Activated CD4-positive, alpha-beta T cell treated with anti-CD3 and anti-CD28 coated beads for 36 hours (primary cell): ENCODE measurements at places on chromosomes 7 and 10.

DNA sequence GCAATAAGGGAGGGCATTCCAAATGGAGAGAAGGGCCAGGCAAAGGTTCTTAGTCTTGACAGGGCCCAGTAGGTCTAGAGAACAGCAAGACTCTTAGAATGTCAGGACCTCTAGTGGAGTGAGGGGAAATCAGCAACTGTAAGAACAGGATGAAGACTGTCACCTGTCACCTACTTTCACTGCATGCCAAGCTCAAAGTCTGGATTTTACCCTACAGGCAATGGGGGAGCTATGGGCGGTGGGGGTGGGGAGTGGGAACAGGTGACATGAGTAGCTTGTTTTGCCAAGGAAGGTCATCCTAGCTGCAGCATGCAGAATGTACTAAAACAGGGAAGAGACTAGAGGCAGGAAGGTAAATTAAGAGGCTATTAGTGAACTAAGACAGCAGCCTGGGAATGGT is 18.3 kb downstream of the GOT1 start:
- H3K36me3 ChIP-seq: peaks cover 31% of the 10 kb centered on the region
- DNase-seq: no peak
- no peak overlapping the region for H3K27ac ChIP-seq
- peaks cover 5% of the 10 kb centered on the region for H3K4me1 ChIP-seq
- H3K27me3 ChIP-seq: no peaks in the 10 kb centered on the region

- no peaks in the 10 kb centered on the region for H3K4me1 ChIP-seq
- H3K4me3 ChIP-seq: no peak overlapping the region
- no peak overlapping the region for H3K27ac ChIP-seq
- no peaks in the 10 kb centered on the region for H3K27me3 ChIP-seq
Observed at GRCh38 chr10:69480068-69480412, 28.8 kb downstream of the TSPAN15 start.

GRCh38 chr7:28955718-28956607 is 2.2 kb downstream of the TRIL start:
- H3K4me3 ChIP-seq: peak overlapping the region; percentile 24
- no peaks in the 10 kb centered on the region for H3K36me3 ChIP-seq
- no peak overlapping the region for H3K27ac ChIP-seq
- DNase-seq: peak; percentile 67
- H3K27me3 ChIP-seq: peaks cover 53% of the 10 kb centered on the region

- peaks cover 2% of the 10 kb centered on the region for H3K36me3 ChIP-seq
- no peak for DNase-seq
- H3K4me1 ChIP-seq: peaks cover 10% of the 10 kb centered on the region
Observed at GRCh38 chr10:70442332-70442988, 979 bp upstream of the NODAL start.

DNA sequence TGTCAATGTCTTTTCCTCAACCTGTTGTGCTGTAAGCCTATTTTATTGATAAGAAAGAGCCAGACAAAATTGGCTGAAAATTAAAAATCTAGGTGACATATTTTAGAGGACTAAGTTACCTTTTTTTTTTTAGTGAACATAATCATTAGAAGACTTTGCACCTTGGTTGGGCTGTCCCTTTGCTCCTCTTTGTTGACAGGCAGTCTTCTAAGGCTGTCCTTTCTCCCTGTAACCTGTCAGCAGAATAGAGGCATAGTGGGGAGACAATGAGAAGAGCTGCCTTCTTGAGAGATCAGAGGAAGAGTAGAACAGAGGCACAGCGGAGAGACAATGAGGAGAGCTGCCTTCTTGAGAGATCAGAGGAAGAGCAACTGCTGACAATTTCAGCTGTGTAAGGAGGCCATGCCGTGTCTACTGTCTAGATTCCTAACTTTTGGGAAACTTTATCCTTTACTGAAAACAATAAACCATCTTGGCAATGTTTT is 238.3 kb upstream of the FZD1 start:
- H3K4me3 ChIP-seq: no peak overlapping the region
- H3K4me1 ChIP-seq: no peaks in the 10 kb centered on the region
- H3K36me3 ChIP-seq: no peaks in the 10 kb centered on the region
- peaks cover under 1% of the 10 kb centered on the region for H3K27me3 ChIP-seq

- no peak overlapping the region for H3K4me3 ChIP-seq
- peaks cover 56% of the 10 kb centered on the region for H3K36me3 ChIP-seq
- no peak for DNase-seq
- H3K27me3 ChIP-seq: no peaks in the 10 kb centered on the region
- peak overlapping the region; percentile 39 for H3K27ac ChIP-seq
Observed at GRCh38 chr7:148746135-148746534, 47.4 kb downstream of the CUL1 start.

GRCh38 chr7:151435971-151436370 is 4.0 kb downstream of the CRYGN start:
- H3K4me3 ChIP-seq: no peak overlapping the region
- peaks cover 30% of the 10 kb centered on the region for H3K4me1 ChIP-seq
- DNase-seq: no peak
- H3K36me3 ChIP-seq: no peaks in the 10 kb centered on the region
- no peak overlapping the region for H3K27ac ChIP-seq
- no peaks in the 10 kb centered on the region for H3K27me3 ChIP-seq

DNA sequence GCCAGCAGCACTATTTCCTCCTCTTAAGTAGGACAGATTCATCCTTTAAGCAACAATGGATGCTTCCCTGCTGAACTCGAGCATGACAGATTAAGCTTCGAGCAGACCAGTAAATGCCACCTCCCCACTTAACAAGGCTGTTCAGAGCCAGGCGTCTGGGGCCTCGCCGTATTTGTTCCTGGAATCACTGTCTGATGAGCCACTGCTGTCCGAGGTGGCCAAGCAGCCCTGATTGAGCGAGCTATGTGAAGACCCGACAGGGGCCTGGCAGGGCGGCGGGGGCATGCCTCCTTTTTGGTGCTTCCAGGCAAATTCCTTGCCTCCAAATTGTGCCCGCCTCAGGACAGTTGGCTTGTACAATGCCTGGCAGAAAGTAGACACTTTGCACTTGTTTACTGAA is 862.6 kb downstream of the NRG3 start:
- no peak overlapping the region for H3K4me3 ChIP-seq
- H3K36me3 ChIP-seq: no peaks in the 10 kb centered on the region
- H3K27me3 ChIP-seq: no peaks in the 10 kb centered on the region
- H3K27ac ChIP-seq: no peak overlapping the region
- no peak for DNase-seq

DNA sequence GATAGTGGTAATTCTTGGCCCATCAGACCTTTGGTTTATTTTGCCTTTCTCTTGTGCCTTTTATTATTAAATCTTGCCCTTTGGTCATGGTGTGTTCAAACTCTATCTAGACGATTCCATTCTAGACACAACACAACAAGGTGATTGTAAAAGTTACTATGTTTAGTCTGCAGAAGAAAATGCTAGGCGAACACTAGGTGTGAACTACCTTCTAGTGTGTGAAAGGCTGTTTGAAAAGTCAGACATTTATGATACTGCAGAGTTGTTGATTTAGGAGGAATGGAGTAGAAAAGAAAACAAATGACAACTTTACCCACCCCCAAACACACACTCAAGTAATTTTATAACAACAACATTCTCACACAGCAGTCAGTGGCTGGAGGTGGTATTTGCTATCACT is 103.4 kb downstream of the PLXDC2 start:
- no peak overlapping the region for H3K4me3 ChIP-seq
- no peak for DNase-seq
- no peak overlapping the region for H3K27ac ChIP-seq
- H3K4me1 ChIP-seq: no peaks in the 10 kb centered on the region

GRCh38 chr10:103552856-103553742 is 59.6 kb downstream of the NEURL1 start:
- H3K4me1 ChIP-seq: peaks cover 25% of the 10 kb centered on the region
- no peak overlapping the region for H3K4me3 ChIP-seq
- H3K27ac ChIP-seq: peak overlapping the region; percentile 53
- H3K36me3 ChIP-seq: no peaks in the 10 kb centered on the region

- no peaks in the 10 kb centered on the region for H3K36me3 ChIP-seq
- DNase-seq: no peak
- H3K4me1 ChIP-seq: no peaks in the 10 kb centered on the region
- no peak overlapping the region for H3K4me3 ChIP-seq
Observed at GRCh38 chr10:88418871-88419270, 164.2 kb downstream of the RNLS start.
